AML-193 (cell line): ENCODE measurements at places on chromosomes 16 and 17.

GRCh38 chr17:30241051-30241450, 5.6 kb upstream of the SLC6A4 start:
- no peak for DNase-seq

GRCh38 chr16:81165411-81166097, 69.4 kb upstream of the GCSH start:
- no peak for DNase-seq

- no peak for DNase-seq
These were observed 212.5 kb upstream of the N4BP1 start for GRCh38 chr16:48822431-48822830.

- DNase-seq, result no peak
These were observed 573.4 kb downstream of the CDH13 start for GRCh38 chr16:83200005-83200779.

- DNase-seq, result peak; percentile 24
These were observed 50.5 kb downstream of the JPH3 start for GRCh38 chr16:87652799-87653198.

- DNase-seq, result peak; percentile 14
These were observed 684 bp downstream of the ZFP90 start for GRCh38 chr16:68539711-68540239.

DNA sequence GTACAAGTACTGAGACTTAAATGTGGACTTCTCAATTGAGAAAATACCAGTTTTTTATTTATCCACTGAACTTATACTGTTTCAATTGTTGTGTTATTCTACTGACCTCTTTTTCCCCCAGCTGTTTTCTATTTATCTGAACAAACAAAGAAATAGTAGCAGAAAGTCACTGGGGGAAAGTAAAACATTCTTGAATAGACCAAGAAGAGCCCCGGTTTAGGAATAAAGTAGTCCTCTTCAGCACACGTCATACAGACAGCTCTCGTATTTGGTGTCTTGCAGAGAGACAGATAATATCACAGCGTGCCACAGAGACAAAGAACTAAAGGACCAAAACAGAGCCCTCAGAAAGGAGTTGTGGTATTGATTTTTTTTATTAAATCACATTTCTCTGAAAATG, 1159.1 kb upstream of the CDH8 start:
- no peak for DNase-seq

DNA sequence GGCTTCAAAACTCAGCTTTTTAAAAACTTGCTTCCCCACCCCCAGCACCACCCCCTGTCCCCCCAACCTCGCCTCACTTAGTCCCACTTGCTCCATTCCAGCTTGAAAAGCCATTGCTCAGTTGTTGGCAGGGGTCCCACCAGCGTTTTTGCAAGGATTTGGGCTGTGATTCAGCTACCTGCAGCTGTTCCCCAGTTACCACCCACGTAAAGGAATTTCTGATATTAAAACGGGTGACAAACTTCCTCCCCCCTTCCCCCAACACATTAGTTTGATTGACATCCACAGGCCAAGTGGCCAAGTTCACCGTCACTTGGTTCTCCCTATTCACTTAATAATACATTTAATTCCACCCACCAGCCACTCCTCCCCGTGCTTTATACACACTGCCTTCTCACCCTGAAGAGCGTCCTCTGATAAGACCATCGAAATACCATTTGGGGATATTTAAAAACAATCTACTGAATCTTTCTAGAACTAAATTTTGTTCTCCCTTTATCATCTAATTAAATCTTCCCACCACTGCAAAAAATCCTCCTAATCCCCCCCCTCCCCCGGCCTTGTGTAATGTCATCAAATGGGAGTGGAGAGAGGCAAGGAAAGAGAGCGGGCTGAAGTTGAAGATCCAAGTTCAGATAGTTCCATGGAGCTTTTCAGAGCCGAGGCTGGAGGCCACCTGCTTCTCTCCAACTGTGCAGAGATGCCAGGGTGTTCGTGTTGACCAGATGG, 55.1 kb downstream of the SOX9 start:
- DNase-seq, result no peak

DNA sequence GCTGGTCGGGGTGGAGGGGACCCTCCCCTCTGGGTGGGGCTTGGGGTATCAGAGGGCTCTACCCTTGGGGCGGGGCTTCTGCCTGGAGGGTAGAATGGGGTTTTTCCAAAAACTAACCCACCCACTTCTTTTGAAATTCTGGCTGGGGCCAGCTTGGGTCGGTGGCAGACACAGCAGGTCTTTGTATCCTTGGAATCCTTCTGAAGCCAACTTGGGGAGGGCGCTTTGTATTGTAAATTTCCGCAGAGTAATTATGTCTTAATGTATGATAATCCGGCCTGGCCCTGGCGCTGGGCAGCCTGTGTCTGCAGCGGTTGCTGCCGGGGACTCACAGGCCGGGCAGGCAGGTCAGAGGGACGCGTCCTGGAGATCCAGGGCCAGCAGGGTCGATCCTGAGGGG, 33.9 kb upstream of the GSE1 start:
- DNase-seq, result no peak

- DNase-seq, result no peak
These were observed 3.8 kb upstream of the TMEM220 start for GRCh38 chr17:10733666-10734065.

DNA sequence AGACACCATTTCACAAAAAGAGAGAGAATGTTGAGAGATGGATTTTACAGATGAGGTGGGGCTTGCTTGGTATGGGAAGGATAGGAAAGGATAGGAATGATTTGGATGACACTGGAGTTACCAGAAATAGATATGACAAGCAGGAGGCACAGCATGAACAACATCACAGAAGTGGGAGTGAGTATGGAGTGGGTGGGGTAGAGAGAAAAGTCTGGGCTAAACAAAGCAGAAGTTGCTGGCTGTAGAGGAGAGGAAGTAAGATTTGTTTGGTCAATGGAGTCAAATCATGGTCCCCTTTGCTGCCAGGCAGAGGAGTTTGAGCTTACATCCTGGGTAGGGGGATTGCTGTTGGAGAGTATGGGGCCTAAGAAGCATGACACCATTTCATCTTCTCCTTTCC, 101.7 kb downstream of the VAT1L start:
- DNase-seq, result no peak

DNA sequence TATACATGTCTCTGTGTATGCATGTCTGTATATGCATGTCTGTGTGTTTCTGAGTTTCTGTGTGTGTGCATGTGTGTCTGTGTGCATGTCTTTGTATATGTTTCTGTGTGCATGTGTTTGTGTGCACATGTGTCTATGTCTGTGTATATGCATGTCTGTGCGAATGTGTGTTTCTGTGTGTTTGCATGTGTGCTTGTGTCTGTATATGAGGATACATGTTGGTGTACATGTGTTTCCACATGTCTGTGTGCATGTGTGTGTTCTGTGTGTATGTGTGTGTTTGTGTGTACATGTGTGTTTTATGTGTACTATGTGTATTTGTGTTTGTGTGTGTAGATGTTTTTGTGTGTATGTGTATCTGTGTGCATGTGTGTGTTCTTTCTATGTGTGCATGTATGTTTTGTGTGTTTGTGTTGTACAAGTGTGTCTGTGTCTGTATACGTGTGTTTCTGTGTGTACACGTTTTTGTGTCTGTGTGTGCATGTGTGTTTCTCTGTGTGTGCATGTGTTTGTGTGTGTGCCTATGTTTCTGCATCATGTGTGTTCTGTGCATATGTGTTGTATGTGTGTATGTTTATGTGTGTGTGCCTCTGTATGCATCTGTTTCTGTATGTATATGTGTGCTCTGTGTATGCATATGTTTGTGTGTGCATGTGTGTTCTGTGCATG, 8.9 kb upstream of the RAB37 start:
- DNase-seq, result no peak

GRCh38 chr17:64343071-64343774, 47.4 kb downstream of the PECAM1 start:
- DNase-seq, result no peak

- no peak for DNase-seq
These were observed 138.5 kb upstream of the CACNG3 start for GRCh38 chr16:24117680-24118079.

DNA sequence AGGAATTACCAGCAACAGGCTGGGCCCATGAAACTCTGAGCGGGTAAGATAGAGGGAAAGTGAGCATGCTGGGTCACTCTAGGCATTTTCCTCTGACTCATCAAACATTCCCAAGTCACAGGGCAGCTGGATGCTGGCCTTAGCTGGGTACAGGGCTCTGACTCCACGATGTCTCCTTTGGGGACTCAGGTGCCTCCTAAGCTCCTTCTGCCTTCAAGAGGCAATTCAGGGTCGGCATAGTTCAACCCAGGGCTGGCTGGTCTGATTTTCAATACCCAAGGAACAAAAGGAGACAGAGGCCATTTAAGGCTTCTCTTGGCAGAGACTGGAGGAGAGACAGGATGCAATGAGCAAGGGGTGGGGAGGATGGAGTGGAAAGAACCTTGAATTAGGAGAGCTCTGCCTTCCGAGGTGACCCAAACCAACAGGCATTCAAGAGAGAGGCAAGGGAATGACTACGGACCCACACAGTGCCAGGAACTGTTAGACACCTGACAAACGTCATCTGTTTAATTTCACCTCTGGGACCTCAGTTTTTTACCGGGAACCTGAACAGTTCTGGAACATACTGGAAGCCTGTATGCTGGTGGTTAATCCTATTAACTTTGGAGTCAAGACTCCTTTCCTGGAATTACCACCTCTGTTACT, 910 bp downstream of the WBP2 start:
- DNase-seq, result no peak

DNA sequence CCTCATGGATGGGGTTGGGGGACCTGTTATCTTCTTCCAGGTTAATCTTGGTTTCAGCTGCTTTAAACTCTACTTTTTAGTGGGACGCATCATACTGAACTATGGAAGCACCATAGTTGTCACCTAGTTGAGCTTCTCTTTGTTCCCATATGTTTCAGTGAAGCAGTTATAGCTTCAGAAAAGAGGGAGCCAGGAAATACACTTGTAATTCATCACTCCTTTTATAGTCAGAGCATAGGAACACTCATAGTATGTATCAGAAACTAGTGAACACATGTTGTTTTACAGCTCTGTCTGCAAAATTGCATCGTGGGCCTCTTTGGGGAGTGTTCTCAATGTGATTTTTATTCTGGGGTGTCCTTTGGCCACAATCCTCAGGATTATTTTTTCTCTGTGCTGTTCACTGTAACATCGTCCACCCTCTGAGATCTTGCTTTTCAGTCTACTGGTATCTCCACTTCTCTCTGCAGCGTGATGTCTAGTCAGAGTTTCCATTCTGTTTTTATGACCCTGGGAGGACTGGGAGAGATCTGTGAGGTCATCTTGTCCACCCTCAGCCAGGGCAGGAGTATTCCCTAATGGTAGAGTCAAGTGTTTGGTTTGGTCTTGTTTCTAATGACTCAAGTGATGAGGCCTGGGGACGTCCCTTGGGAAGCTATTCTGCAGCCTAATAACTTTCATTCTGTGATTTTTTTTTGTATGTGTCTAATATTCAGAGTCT, 585.4 kb downstream of the WWOX start:
- no peak for DNase-seq

- DNase-seq, result no peak
These were observed 45.1 kb downstream of the SMPD3 start for GRCh38 chr16:68403177-68403576.

DNA sequence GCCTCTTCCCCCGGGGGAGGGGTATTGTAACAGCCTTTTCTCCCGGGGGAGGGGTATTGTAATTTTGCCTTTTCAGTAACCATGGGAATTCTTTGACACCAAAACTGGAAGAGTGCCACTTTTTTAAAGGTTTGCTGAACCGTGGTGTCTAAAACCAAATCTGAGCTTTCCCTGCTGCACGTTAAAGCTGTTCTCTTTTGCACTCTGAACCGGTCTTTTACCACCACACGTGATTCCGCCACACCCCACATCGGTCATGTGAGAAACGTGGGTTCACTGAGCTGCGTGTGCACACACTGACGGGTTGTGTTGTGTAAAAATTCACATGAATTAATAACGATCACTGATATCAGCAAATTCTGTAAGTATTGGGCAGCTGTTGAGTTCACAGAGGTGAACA, 9.2 kb upstream of the ACSF3 start:
- no peak for DNase-seq

DNA sequence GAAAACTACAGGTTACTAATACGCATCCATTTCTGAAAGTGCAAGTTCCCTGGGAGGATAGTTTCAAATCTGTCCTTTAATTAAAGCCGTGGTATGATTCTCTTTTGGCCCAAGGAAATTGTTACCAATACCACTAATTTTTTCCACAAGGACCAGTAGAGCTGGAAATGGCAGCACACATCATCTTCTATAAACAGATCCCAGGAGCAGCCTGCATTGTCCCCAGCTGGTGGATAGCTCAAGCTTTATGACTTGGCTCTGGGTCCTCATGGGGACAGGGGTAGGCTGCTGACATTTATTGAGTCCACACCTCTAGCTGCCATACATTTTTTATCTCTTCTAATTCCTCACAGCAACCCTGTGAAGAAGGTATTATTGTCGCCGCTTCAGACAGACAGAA, 35.8 kb upstream of the BHLHA9 start:
- DNase-seq, result no peak
